Anterior cingulate cortex (tissue), 58 donors: ENCODE measurements at places on chromosomes 3 and 15.
A peak's percentile ranks its signal among the peaks of the same experiment; 100 is the strongest.

- DNase-seq: peak; percentile 51
Measured at GRCh38 chr3:52123106-52123725, 31.0 kb downstream of the POC1A start.

GRCh38 chr3:147401421-147401820, 4.9 kb downstream of the ZIC4 start:
- DNase-seq: no peak

DNA sequence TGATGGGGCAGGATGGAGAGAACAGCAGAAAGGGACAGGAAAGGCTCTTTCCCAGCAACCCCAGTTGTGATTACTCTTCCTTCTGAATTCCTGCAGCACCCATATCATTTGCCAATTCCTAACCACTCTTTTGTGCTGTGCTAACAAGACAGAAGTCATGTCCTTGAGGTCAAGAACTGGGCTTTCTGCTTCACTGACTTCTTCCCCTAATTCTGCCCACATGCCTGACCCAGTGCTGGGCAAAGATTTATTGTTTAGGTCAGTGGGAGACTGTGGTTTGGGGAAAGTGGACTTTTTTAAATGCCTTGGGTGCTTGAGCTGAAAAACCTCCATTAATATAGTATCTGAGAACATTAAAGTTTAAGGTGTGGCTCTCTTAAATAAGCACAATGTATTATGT, 4.2 kb upstream of the EFCAB12 start:
- DNase-seq: no peak

GRCh38 chr3:61182662-61183061, 68.6 kb downstream of the FHIT start:
- no peak for DNase-seq

- no peak for DNase-seq
Measured at GRCh38 chr15:41790169-41790568, 15.9 kb downstream of the MAPKBP1 start.

GRCh38 chr3:61530355-61530754, 31.0 kb upstream of the PTPRG start:
- no peak for DNase-seq

GRCh38 chr3:72190050-72190449, 405.1 kb upstream of the PROK2 start:
- DNase-seq: no peak

DNA sequence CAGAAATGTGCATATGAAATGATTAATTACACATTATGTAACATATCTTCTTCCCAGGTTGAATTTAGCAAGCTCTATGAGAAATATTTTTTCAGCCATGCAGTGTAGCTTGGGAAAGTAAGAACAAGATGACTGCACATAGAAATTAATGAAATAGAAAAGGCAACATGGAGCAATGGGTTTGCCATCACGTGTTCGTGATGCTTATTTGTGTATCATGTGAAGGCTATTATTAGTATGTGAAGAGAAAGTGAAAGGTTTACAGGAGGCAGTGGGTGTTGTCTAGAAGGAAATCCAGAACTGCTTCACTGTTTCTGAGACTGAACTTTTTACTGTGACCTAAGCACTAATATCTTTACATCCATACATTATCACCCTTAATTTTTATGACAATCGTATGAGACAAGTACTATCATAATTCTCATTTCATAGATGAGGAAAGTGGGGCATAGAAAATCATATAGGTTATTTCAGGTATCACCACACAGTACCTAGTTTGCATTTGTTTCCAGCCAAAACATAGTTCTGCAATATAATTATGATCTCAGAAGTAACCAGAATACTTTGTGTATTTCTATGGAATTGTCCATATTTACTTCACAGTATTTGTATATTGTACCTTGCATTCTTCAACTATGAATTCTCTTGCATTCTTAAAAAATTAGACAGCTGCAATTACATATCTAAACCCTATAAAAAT, 14.9 kb downstream of the SERPINI1 start:
- DNase-seq: no peak

- no peak for DNase-seq
Measured at GRCh38 chr15:31440754-31441311, 114.2 kb downstream of the KLF13 start.

GRCh38 chr15:74712311-74712710, 13.0 kb downstream of the CYP1A1 start:
- no peak for DNase-seq

DNA sequence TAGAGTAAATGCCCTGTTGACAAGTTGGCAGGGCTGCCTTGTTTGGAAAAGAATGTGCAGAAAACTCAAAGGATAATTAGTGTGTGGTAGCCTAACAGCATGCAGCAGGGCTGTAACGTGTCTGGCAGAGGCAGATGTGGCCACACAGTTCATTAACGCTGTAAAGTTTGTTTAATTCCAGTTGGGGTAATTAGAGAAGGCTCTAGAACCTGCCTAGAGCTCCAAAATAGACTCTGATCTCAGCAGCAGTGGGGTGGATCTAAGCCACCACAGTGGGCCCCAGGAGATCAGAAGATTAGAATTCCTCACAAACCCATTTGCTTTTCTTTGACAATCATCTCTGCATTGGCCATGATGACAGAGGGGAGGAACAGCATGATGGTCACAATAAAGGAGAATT, 65.1 kb upstream of the LEKR1 start:
- DNase-seq: no peak

DNA sequence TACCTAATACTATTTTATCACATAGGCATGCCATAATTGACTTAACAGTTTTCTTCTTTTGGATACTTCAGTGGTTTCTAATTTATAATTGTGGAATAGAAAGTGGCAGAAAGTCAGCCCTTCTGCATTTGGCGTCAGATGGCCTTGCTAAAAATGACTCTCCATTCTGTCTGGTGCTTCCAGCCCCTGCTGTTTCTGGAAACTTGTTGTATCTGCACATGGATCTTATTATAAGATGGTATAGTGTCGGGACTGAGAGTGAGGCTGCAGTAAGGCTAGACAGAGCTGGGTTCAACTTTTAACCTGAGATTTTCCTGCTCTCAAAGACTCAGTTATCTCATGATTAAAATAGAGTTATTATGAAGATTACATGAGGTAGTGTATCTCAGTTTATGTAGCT, 74.8 kb upstream of the WDR72 start:
- DNase-seq: no peak

GRCh38 chr3:36434687-36435426, 54.6 kb downstream of the STAC start:
- DNase-seq: no peak

DNA sequence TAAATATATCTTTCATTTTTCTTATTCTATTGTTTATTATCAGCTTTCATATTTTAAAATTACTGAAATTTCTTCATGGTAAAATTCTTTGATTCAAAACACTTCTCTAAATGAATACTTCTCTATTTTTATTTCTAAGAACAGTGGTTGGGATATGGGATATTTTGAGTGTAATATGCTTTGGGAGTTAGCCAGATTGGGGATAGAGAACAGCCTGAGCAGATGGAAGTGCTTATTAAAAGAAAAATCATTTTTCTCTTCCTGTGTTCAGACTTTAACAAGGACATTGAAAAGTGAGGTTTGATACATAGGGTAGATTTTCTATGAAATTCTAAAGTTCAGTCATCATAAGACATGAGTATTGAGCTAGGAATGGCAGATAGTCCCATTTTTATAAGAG, 84.8 kb downstream of the COL6A5 start:
- no peak for DNase-seq

- no peak for DNase-seq
Measured at GRCh38 chr3:71277341-71277740, 306.2 kb downstream of the FOXP1 start.

GRCh38 chr15:72971766-72972165, 80.5 kb upstream of the NEO1 start:
- no peak for DNase-seq
